ENCODE measurements at places on chromosomes 2 and 18.

DNA sequence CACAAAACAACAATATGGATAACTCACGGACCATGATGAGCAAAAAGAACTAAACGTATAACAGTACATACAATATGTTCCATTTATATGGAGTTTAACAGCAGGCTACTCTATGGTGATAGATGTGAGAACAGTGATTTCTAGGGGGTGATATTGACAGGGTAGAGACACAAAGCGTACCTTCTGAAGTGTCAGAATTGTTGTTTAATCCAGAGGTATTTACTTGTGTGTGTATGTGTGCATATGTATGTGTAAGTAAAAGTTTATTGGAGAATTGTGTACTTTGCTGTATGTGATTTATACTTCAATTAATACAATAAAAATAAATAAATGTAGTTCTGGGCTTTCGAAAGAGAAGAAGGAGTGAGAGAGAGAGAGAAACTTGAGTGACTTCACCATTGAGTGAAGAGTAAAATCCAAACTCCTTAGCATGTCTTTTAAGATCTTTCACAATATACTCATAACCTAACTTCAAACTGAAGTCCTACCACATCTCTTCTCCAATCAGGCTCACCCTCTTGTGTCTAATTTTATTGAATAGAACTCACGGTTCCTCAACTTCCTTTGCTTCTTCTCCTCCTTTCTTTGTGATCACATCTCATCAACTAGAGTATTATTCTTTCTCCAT lies 126.0 kb upstream of the KLF7 start:
- DNase-seq: no peak

- no peak for DNase-seq
Measured at GRCh38 chr2:196449083-196449482, 190.4 kb upstream of the CCDC150 start.

- peak; percentile 11 for DNase-seq
Measured at GRCh38 chr2:232574674-232575403, 24.4 kb downstream of the EIF4E2 start.

- no peak for DNase-seq
Measured at GRCh38 chr2:232058931-232059330, 97.4 kb downstream of the DIS3L2 start.

DNA sequence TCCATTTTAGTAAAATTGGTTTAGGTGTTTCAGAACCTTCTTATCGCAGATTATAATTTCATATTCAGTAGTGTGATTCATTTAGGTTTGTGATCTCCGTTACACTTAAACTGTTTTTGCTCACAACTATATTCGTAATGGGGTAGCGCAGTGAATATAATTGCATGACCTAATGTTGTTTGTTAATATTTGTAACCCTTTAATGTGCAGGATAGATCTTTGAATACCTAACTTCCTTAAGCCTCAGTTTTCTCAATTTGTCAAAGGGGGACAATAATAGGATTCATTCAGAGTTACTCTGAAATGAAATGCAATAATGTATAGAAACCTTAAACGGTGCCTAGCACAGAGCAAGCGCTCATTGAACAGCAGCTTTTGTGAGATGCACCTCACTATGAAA lies 558 bp upstream of the ZDBF2 start:
- DNase-seq: no peak

GRCh38 chr2:118854507-118855345 lies 7.3 kb upstream of the EN1 start:
- DNase-seq: no peak

GRCh38 chr2:29195796-29196195 lies 80.6 kb downstream of the CLIP4 start:
- no peak for DNase-seq

DNA sequence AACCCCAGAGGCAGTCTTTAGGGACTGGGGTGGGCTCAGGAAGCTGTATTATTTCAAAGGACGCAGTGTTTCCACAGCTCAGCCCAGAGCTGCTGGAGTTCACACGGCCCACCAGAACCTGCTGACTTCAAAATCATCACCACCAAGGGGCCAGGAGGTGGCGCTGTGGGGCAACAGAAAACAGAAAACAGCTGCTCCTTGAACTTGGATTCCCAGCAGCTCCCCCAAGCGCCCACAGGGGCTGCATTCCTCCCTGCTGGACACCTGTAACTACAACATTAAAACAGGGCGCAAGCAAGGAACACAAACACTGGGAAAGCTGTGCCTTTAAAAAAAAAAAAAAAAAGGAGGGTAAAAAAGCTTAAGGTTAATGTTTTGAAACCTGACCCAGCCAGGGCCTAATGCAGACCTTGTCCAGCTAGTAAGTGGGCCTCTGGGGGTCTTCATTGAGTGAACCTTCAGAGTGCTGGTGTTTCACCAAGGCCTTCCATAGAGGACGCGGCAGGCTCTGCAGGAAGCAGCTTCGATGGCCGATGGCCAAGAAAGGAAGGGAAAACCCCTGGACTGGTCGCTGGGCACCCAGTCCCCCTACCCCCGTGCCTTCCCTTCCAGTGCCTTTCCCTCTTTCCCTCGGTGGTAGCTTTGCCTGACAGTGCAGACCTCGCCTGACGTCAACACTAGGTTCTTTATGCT lies 25.9 kb downstream of the MLPH start:
- peak; percentile 77 for DNase-seq

GRCh38 chr2:62383846-62384245 lies 122.1 kb downstream of the TMEM17 start:
- DNase-seq: no peak
